ENCODE measurements at places on chromosomes 3 and 15. TPM values are rescaled to one million over a fixed set of nuclear protein-coding genes. Genes with fewer than 3 reads are reported as not detected.

DNA sequence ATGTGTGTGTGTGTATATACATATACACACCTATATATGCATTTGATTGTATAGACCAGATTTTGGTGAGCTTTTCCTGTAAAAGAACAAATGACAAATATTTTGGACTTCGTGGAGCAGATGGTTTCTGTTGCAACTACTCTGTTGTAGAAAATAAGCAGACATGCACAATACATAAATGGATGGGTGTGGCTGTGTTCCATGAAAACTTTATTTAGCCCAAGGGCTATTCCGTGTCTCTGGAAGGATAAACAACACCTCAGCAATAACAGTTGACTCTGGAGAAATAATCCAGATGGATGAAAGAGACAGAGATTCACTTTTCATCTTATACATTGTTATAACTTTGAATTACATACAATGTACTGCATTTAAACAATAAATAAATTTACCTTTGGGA lies 441.4 kb downstream of the CNTN3 start:
- no peaks in the 10 kb centered on the region for H3K4me1 ChIP-seq
- H3K36me3 ChIP-seq = no peaks in the 10 kb centered on the region
- no peak overlapping the region for H3K4me3 ChIP-seq
- no peak overlapping the region for H3K27ac ChIP-seq
- H3K27me3 ChIP-seq = no peaks in the 10 kb centered on the region

The FAM81A gene
- 0.08 TPM for total RNA-seq

DNA sequence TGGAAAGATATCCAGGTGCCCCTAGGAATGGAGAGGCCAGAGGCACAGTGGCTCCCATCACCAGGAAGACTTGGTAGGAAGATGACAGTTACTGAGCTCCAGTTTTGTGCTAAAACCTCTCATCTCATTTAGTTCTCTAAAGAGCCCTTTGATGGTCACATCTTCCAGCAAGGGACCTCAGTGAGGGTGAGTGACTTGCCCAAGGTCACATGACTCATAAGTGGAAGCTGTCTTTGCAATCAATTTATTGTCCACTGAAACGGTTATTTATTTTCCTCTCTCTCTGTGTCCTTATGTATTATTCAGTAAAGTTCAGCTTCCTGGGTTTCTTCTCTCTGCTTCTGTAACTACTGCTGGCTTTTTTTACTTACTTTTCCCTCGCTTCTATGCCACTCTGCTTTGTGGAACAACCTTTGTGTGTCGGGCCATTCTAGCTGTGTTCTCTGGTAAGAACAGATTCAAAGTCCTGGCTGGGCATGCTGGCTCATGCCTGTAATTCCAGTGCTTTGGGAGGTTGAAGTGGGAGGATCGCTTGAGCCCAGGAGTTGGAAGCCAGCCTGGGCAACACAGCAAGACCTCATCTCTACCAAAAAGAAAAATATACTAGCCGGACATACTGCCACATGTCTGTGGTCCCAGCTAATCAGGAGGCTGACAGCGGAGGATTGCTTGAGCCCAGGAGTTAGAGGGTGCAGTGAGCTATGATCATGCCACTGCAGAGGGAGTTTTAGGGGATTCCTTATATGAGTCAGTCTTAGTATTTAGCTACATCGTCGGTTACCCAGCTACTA lies 55.9 kb downstream of the PDIA5 start:
- no peak overlapping the region for H3K4me3 ChIP-seq
- peaks cover 3% of the 10 kb centered on the region for H3K36me3 ChIP-seq
- no peak for DNase-seq
- no peak overlapping the region for H3K27ac ChIP-seq
- H3K27me3 ChIP-seq = no peaks in the 10 kb centered on the region
- no peaks in the 10 kb centered on the region for H3K4me1 ChIP-seq

- no peak overlapping the region for H3K4me3 ChIP-seq
- no peak overlapping the region for H3K27ac ChIP-seq
- DNase-seq = no peak
- H3K27me3 ChIP-seq = peaks cover 6% of the 10 kb centered on the region
- peaks cover 12% of the 10 kb centered on the region for H3K4me1 ChIP-seq
- no peaks in the 10 kb centered on the region for H3K36me3 ChIP-seq
These were observed 16.1 kb upstream of the GHSR start for GRCh38 chr3:172464306-172464705.

GRCh38 chr3:170355738-170356595 lies 1.5 kb upstream of the SKIL start:
- peaks cover 37% of the 10 kb centered on the region for H3K4me1 ChIP-seq
- H3K27me3 ChIP-seq = peaks cover 5% of the 10 kb centered on the region
- no peak for DNase-seq
- H3K27ac ChIP-seq = peak overlapping the region; percentile 69
- H3K4me3 ChIP-seq = peak overlapping the region; percentile 64

DNA sequence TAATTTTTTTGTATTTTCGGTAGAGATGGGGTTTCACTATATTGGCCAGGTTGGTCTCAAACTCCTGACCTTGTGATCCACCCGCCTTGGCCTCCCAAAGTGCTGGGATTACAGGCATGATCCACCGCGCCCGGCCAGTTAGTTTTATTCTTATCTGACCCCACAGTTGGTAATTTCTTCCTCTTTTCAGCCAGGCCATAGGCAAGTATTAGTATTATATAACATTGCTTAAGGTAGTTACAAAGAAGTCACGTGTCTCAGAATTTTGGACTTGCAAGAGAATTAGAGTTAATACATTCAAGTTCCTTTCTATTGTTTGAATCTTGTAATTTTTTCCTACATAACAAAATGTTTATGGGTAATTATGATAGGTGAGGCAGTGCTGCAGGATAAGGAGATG lies 334.8 kb downstream of the LPP start:
- H3K27ac ChIP-seq = no peak overlapping the region
- H3K4me1 ChIP-seq = no peaks in the 10 kb centered on the region

GRCh38 chr15:40151991-40152390 lies 8.9 kb upstream of the BUB1B start:
- no peak for DNase-seq
- H3K27ac ChIP-seq = no peak overlapping the region
- no peaks in the 10 kb centered on the region for H3K36me3 ChIP-seq

- peaks cover 47% of the 10 kb centered on the region for H3K36me3 ChIP-seq
- no peak overlapping the region for H3K27ac ChIP-seq
- no peaks in the 10 kb centered on the region for H3K27me3 ChIP-seq
These were observed 4.3 kb downstream of the ZNF592 start for GRCh38 chr15:84752700-84753099.

DNA sequence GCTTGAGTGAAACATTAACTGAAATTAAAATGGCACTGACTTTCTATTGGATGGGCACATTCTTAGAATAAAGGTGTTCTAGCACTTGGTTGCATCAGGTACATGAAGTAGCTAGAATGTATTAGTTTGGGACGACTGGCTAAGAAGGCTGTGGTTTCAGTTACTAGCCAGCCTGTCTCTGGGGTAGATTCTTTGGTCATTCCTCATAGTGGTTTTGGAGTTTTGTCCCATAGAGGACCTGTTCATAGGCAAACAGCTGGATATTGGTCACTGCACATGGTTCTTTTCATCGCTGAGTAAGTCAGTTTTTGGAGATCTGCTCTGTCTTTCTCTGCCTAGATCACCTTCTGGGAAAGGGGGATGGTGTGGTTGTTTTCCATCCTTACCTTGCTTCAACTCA lies 55.3 kb downstream of the ADAMTSL3 start:
- H3K27me3 ChIP-seq = no peaks in the 10 kb centered on the region
- H3K36me3 ChIP-seq = no peaks in the 10 kb centered on the region
- no peak overlapping the region for H3K27ac ChIP-seq
- no peak for DNase-seq
- no peaks in the 10 kb centered on the region for H3K4me1 ChIP-seq

The COL7A1 gene
- total RNA-seq = 1.4 TPM

The FEZF2 gene
- total RNA-seq = not detected

- DNase-seq = no peak
- H3K36me3 ChIP-seq = peaks cover 58% of the 10 kb centered on the region
- no peaks in the 10 kb centered on the region for H3K27me3 ChIP-seq
- no peak overlapping the region for H3K4me3 ChIP-seq
- H3K27ac ChIP-seq = no peak overlapping the region
These were observed 63.3 kb downstream of the LEO1 start for GRCh38 chr15:51908316-51908715.

GRCh38 chr3:69983546-69984265 lies 15.8 kb upstream of the SAMMSON start:
- H3K27me3 ChIP-seq = no peaks in the 10 kb centered on the region
- H3K27ac ChIP-seq = no peak overlapping the region
- no peaks in the 10 kb centered on the region for H3K4me1 ChIP-seq

The THAP10 gene
- total RNA-seq = 0.15 TPM

The GCSAM gene
- 19.6 TPM for total RNA-seq

The GNAT1 gene
- not detected for total RNA-seq

- peaks cover 1% of the 10 kb centered on the region for H3K4me1 ChIP-seq
- H3K4me3 ChIP-seq = no peak overlapping the region
- DNase-seq = no peak
- peaks cover 33% of the 10 kb centered on the region for H3K27me3 ChIP-seq
- H3K27ac ChIP-seq = no peak overlapping the region
These were observed 67.7 kb downstream of the CYP19A1 start for GRCh38 chr15:51270706-51271105.

GRCh38 chr15:50959717-50960116 lies 51.2 kb downstream of the AP4E1 start:
- peaks cover 92% of the 10 kb centered on the region for H3K36me3 ChIP-seq
- DNase-seq = no peak
- no peak overlapping the region for H3K27ac ChIP-seq
- no peak overlapping the region for H3K4me3 ChIP-seq
- no peaks in the 10 kb centered on the region for H3K4me1 ChIP-seq
- H3K27me3 ChIP-seq = no peaks in the 10 kb centered on the region

Data from activated CD4-positive, alpha-beta memory T cell treated with anti-CD3 and anti-CD28 coated beads, Interleukin-2, amount 10 ng/mL, durations not matched to agents 7 days and 5 days (primary cell).